ENCODE measurements at places on chromosomes 5 and 9. TPM values are rescaled to one million over a fixed set of nuclear protein-coding genes. Genes with fewer than 3 reads are reported as not detected.

Gene SHISAL2B
- not detected for total RNA-seq

Gene TAF1L
- under 0.01 TPM for total RNA-seq

Gene HAVCR2
- total RNA-seq = 0.64 TPM

Gene CDC25C
- 6.7 TPM for total RNA-seq

Gene SLC36A2
- total RNA-seq = not detected

Gene TNC
- total RNA-seq = 4.5 TPM

Gene GTF3C5
- 37.4 TPM for total RNA-seq

Measured in dermis microvascular lymphatic vessel endothelial cell (primary cell).